ENCODE measurements at places on chromosomes 2 and 18.

DNA sequence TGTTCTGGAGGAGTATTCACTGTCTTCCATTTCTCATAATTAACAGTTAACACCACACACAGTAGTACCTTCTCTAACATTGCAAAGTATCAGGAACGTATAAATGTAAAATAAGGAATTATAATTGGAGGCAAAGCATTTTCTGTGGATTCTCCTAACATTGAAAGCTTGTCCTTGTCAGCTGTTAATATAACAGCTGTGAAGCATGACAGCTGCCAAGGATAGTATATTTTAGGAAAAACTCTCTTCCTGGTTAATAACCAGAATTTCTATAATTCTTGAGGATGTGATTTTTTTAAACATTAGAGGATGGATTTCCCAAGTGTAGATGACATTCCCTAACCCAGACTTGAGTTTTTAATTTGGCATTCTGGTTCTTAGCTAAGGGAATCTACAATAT, 110.3 kb downstream of the EPC2 start:
- DNase-seq, result no peak

- DNase-seq, result no peak
Measured at GRCh38 chr2:5410991-5411700, 281.0 kb upstream of the SOX11 start.

GRCh38 chr18:79875931-79876461, 75.5 kb downstream of the SLC66A2 start:
- no peak for DNase-seq

DNA sequence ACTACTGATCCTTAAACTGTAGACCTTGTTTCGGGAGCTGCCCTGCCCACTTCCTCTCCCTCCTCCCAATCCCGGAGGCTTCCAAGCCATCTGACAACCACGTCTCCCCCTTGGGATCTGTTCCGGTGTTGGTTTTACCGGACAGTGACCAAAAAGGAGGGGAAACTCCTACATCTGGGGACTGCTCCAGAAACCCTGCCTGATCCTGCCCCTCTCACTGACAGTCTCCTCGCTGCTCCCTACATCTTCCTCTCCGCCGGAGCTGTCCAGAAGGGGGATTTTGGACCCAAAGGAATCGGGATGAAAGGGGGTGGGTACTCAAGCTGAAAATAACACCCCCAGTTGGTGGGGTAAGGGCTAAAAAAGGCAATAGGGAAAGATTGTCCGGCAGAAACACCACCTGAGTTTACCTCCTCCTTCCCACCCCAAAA, 1.5 kb downstream of the INO80D start:
- no peak for DNase-seq

DNA sequence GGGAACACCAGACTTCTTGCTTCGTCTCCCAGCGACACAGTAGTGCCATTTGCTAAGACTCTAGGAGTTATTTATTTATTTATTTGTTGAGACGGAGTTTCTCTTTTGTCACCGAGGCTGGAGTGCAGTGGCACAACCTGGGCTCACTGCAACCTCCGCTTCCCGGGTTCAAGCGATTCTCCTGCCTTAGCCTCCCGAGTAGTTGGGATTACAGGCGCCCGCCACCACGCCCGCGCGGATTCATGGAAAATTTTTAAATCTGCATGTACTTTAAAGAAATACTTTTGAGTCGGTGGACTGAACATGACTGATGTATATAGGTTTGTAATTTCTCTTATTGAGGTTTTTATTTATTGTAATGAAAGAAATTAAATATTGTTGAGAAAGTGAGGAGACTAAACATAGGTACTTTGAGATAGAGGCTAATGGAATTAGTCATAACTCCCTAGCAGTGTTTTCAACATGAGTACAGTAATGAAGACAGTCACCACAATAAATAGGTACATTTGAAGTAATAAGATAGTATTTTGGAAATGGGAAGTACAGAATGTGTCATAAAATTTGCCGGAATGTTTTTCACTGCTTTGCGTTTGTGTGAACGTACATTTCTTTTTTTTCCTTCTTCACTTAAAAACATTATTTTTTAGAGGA, 983 bp downstream of the MTX2 start:
- DNase-seq, result no peak

DNA sequence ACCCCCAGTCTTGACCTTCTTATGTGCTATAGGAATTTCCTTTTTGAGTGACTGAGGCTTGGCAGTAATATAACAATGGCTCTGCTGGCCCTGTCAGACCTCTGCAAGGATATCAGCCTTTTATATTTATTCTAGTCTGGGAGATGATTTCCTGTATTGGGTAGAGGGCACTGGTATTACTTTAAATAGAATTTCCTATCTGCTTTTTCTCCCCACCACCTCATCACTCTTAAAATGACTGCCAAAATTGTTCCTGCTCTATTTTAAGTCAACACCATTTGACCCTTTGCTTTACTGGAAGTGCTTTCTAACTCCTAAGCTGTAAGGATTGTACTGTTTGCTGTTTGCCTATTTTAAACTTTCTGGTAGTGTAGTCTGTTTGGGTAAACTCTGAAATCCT, 658.4 kb upstream of the FSHR start:
- DNase-seq, result no peak

DNA sequence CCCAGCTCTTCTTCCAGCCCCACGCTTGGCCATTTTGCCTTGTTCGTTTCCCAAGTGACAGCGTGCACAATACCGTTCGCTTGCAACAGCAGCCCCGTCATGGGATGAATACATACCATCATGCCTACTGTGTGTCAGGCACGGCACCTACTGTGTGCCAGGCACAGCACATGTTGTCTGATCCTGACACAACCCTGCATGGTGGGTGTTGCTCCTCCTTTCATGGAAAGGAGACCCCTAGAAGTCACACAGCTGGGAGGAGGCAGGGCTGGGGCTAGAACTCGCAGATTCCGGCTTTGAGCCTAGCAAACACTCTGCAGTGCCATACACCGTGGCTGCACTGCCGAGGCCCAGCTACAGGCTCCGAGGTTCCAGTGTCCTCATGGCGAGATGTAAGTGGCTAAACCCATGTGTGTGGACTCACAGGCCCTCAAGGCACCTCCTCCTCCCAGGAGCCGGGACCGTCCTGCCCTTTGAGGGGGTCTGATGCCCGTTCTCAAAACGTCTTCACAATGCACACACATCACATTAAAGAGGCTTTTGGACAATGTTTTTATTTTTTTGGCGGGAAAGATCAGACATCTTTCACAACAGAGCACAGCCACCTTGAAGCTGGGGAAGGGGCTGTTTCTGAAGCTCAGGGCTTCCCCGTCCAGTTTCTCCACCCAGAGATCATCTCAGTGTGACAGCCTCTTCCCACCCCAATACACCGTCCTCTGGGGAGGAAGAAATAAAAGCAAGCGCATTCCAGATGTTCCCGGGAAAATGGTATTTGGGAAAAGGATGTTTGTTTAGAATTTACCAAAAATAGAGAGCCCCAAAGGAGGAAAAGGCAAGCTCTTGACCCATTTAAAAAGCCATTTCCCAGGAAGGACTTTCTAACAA, 64.9 kb downstream of the HS1BP3 start:
- DNase-seq, result no peak

DNA sequence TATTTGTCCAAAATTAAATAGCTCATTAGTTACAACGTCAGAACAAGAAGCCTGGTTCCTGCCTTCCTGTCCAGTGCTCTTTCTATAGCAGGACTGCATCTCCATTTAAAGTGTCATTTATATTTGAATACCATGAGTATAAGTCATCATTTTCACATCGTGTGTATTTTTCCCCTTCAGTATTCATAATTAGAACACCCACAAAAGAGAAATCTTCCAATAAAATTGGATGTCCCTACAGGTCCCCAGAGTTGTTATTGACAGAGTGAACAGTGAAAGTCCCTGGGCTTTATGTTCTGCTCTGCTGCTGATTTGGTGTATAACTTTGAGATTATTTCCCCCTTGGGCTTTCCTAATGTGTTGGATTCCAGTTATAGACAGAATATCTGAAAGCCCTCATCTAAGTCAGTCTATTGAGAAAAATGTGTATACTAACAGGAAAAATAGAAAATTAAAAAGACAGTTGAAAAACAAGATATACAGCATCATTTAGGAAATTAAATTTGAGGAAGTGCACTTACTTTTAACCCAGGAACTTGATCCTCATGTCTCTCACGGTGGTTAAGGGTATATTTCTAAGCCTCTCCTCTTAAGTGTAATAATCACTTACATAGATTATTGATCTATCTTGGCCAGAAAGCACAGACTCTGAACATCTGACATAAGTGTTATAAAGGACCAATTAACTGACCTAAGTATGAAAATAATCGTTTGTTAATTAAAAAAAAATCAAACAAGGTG, 15.2 kb upstream of the REV1 start:
- no peak for DNase-seq

GRCh38 chr2:176473177-176473576, 203.9 kb downstream of the MTX2 start:
- no peak for DNase-seq

DNA sequence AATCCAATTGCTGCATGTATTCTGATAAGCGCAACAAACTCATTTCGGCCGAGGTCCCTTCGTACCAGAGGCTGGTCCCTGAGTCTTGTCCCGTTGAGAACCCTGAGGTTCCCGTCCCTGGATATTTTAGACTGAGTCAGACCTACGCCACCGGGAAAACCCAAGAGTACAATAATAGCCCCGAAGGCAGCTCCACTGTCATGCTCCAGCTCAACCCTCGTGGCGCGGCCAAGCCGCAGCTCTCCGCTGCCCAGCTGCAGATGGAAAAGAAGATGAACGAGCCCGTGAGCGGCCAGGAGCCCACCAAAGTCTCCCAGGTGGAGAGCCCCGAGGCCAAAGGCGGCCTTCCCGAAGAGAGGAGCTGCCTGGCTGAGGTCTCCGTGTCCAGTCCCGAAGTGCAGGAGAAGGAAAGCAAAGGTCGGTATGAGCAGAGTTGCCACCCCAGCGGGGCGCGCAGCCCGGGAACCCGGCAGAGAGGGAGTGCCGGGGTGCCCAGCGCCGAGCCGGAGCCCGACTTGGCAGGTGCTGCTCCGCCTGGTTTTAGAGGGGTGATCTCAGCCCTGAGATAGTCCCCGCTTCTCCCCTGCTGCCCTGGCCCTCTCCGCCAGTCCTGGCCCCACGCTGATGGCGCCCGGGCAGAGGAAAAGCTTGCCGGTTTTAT, 714 bp downstream of the HOXD10 start:
- no peak for DNase-seq

DNA sequence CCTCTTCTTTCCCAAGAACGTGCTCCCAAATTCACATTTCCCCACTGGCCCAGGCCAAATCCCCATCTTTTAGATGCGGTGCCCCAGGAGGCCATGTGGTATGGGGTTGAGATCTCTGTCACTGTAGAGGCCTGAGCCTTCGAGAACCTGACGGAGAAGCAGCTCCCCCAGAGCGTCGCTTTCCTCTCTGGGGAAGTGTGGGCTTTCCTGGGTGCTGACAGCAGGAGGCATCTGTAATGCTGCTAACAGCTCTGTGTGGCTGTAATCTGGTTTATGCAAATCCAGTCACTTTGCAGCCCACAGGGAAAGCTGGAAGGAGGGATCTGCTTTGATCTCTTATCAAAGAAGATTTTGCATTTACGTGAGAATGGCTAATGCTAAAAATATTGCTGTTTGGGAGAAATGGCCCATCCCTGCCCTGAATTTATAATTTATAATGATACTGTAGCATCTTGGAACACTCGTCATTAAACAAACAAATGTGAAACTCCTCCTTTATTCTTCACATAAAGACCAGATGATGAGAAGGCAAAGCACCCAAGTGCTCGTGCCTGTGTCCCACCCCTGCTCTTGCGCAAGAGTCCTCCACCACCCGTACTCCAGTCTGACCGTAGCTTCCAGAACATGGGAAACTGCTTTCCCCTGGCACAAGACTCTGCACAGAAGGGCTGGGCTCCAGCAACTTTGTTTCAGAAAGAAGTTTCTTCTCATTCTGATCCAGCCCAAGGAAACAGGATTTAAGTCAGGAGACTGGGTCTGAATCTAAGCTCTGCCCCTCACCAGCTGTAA, 109.9 kb upstream of the EPC2 start:
- DNase-seq, result no peak

GRCh38 chr18:76487782-76488181, 7.3 kb downstream of the ZNF516 start:
- DNase-seq, result no peak

- no peak for DNase-seq
Measured at GRCh38 chr2:127355407-127356008, 32.3 kb downstream of the MAP3K2 start.

GRCh38 chr18:60067426-60068210, 167.8 kb downstream of the PMAIP1 start:
- DNase-seq, result no peak

DNA sequence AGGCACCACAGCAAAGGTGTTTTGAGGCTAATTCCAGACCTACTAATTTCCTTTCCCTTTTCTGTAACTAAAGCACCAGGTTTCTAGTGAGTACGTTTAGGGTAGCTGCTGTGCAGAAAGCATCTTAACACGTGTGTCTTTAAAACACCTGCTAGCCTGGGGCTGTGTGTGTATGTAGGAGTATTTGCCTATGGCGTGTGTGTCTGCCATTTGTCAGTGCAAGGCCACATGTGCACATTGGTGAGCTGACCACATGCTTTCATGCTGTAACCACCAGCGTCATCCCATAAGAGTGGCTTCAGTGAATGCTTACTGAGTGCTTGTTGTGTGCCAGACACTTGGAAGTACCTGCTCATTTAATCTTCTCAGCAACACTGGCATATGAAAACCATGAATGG, 241.6 kb downstream of the SEPTIN10 start:
- DNase-seq, result no peak

- DNase-seq, result no peak
Measured at GRCh38 chr2:217820091-217820819, 182.5 kb downstream of the TNS1 start.

DNA sequence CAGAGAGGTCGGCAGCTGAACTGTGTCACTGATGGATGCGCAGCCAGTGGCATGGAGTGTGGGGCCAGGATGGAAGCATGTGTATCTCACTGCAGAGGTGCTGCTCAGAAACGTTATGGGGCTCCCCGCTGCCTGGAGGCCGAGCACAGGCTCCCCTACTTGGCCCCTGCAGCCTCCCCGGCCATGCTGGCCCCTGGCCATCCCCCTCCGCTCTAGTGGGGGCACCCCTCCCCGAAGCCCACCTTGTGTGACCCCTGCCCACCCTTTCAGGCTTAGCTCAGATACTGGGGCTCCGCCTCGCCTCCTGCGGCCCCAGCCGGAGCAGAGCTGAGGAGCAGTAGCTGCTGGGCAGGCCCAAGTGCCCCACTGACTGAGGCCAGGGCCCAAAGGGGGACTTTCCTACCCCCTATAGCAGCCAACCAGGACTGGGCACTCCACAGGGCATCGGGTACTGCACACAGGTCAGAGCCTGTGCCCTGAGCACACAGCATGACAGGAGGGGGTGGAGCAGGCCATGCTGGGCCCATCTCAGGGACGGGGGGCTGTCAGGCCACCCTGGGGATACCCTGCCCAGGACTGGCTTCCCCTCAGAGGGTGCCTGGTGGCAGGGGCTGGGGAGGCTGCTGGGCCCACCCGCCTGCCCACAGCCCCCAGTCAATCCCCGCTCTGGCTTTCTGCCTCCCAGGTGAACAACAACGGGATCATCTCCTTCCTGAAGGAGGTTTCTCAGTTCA, 31.3 kb downstream of the SNED1 start:
- DNase-seq, result no peak

GRCh38 chr2:181628590-181629585, 28.0 kb downstream of the CERKL start:
- DNase-seq, result no peak

GRCh38 chr2:25905126-25905525, 26.8 kb upstream of the ASXL2 start:
- no peak for DNase-seq

Measured in stimulated activated CD8-positive, alpha-beta memory T cell treated with anti-CD3 and anti-CD28 coated beads, Interleukin-7, amount 100 ng/mL, for 48 hours (primary cell).